ENCODE measurements at places on chromosomes 7 and 10.

DNA sequence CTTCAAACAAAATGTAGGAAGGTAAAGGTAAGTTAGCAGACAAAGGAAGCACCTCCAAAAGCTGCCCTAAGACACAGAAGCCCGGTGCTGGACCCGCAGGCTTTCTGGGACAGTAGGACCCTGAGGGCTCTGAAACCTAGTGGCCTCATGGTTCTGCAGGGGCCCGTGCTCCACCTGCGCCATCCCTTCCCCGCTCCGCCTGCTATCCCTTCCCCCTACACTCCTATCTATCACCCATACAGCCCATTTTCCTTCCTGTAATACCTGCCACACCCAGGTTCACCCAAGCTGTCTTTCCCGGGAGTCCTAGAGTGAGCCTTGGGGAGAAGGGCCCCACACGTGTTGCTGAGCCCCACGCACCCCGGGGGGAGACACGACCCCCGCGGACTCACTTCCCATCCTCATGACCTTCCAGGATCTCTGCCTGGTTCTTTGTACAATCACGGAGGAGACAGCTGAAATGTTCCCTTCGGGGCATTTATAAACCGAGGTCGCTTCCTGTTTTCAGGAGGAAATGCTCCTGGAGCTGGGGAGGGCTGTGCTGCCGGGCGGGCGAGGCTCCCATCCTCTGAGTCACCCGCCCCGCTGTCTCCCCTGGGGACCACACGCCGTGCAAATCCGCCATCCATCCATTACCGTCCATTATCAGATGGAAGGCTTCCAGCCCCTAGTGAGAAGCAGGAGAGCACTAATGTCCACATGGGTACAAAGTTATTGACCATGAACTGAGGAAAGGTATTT is 251.7 kb upstream of the PITRM1 start:
- DNase-seq, result peak; percentile 50

GRCh38 chr10:389261-389790 is 254.1 kb downstream of the ZMYND11 start:
- peak; percentile 12 for DNase-seq

GRCh38 chr10:52752801-52753445 is 19.7 kb downstream of the MBL2 start:
- no peak for DNase-seq

DNA sequence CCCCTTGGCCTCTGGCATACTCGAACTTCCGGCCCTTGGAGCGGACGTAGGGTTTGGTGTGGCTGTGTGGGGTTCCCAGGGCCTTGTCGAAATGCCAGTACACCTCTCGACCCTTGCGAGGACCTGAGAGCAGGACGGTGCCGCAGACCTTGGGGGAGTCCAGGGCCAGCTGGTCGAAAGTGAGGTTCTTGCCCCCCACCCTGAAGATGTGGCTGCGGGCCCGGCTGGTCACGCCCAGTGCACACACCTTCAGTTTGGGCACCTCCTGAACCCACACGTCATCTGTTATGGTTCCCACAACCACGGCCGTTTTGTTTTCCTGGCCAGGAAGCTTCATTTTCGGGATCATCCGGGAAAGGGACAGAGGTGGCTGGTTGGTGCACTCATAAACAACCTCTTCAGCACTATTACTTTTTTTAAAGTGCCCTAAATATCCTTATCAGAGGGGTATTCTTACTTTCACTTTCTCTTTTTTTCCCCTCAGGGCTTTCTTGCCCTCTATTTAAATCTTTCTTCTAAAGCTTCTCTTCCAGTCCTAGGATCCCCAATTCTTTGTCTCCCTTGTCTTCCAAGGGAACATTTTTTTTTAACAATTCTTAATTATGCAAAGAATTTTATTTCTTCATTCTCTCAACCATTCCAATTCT is 44.9 kb upstream of the FAM3C start:
- no peak for DNase-seq

DNA sequence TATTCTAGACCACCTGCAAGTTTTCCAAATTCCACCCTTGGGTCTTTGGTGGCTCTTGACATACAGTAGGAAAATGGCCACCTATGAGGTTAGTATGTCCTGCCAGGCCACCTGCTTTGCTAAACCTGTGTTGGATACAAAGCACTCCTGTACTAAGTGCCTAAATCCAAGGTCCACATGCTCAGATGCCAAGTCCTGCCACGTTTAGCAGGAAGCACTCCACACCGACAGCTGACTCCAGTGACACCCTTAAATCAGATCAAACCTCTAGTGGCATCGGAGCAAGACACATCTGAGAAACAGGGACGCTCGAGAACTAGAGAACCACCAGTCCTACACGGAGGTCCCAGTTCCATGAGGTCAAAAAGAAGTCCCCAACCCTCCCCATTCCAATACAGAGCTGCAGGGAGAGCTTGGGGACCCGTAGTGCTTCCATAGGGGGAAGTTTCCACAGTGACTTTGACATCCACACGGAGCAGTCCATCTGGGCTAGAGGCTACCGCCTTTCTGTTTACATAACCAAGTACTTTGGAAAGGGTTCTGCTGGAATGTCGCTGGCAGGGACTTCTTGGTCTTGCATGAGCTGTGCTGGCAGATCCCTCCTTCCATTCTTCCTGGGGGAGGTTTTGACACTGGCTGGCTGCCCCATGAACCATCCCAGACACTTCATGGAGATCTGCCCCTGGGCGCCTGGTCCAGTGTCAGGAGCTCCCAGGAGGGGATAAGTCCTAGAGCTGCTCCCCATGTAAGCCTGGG is 290.6 kb downstream of the PRPF18 start:
- no peak for DNase-seq

DNA sequence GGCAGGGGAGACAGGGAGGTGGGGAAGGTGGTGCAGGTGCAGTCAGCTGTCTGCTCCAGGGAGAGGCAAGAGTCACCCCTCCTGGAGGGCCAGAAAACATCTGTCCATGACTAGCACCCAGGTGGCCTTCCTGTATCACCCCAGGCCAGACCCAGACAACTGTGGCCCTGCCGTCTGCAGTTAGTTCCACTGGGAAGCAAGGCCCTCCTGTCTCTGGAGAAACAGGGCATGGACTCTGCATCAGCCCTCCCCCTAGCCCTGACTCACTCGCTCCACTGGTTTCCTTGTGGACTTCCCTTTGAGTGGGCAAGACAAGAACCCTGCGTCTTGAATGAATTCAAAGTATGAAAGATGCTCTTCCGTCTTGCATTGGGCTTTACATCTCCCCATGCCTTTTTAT is 12.6 kb downstream of the TBATA start:
- DNase-seq, result no peak

DNA sequence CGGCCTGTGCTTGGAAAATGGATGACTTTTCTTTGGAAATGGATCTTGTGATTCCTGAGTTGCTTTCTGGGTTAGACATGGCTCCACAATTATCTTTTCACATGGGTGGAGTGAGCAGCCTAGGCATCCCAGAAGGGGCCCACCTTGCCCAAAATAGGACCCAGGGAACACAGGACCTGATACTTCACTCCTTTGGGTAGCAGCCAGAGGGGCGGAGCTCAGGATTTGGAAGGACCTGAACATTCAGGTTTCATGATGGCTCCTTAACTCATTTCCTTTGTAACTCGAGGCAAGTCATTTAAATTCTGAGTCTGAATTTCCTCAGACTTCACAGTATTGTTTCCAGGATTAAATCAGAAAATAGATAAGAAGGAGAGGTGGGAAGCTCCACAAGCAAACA is 178.3 kb upstream of the ZMIZ1 start:
- DNase-seq, result no peak

DNA sequence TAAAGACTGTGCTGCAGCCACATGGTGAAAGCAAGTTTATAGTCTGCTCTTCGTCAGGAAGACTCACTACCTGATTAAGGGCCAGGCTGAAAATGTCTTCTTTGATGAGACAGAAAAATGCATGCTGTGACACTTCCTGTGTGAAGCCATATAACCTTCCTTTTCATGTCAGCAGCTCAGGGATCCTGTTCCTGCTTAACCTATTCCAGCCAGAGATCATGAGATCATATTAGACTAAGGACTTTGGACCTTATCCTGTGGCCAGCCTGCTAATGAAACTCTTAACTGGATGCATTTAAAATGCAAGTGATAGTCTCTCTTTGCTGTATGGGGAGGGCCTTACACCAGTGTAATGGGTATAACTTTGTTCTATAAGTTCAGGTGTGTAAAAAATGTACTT is 165.2 kb downstream of the PTEN start:
- DNase-seq, result no peak

GRCh38 chr10:34477249-34477648 is 337.8 kb downstream of the PARD3 start:
- DNase-seq, result no peak

- no peak for DNase-seq
These were observed 76.4 kb upstream of the MAGI2 start for GRCh38 chr7:79529881-79530235.

GRCh38 chr7:150374026-150374425 is 5.1 kb upstream of the ZNF775 start:
- no peak for DNase-seq

- peak; percentile 47 for DNase-seq
These were observed 389.0 kb upstream of the PODXL start for GRCh38 chr7:131945313-131945911.

- DNase-seq, result no peak
These were observed 177.5 kb downstream of the HPSE2 start for GRCh38 chr10:99057936-99058690.

GRCh38 chr10:22250897-22251660 is 33.3 kb upstream of the EBLN1 start:
- no peak for DNase-seq

DNA sequence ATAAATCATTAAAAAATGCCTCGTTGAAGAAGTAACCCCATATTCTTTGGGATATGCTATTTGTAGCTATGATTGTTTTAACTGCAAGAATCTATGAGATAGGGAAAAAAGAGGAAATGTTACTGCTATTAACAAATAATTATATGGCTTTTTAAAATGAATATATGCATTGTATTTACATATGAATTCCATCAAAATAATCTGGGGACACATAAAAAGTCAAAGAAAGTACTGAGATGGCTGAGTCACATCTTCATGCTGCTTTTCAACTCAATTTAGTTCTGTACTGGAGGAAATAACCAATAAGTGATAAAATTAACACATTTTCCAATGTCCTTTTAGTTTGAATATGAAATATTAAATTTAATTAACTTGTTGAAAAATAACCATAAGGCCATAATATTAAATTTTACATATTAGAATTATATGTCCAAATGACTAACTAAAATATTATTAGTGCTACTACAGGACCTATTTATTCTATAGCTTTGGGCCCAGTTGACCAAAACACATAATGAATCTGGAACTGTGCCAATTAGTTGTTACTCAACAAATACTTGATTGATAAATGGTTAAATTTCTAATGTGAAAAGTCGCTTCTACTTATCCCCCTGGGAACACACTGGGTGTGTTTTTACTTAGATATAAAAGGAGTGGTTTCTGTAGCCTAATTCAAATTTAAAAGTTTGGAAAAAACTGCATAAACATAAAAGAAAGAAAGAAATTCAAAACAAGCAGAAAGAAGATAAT is 214.6 kb upstream of the PFKP start:
- DNase-seq, result no peak

DNA sequence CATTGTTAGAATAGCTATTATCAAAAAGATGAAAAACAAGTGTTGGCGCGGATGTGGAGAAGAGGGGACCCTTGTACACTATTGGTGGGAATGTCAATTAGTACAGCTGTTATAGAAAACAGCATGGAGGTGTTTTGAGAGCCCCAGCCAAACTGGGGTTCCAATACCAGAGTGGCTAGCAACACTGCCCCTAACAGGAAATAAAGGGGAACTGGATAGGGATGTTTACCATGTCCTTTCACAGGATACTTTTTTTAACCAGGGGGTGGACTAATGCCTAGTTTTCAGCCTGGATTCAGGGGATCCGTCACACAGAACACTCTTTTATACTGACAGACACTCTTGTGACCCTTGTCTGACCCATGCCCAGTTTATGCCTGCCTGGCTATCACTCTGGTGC is 6.9 kb upstream of the GSTK1 start:
- no peak for DNase-seq

DNA sequence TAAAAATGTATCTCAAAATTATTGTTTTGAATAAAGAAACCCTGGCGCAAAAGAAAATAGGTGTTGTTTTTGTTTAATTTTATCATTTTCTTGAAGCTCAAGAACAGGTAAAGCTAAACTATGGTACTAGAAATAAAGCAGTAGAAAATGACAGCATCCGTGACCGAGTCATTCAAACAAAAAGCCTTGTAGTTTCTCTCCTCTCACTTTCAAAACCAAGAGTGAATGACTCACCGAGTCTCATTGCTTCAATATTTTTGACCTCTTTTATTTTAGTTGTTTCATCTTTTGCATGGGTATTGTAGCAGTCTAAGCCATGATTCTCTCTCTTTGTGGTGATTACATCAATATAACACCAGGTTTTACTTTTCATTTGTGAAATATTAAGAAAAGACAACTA is 396.5 kb downstream of the POM121L12 start:
- no peak for DNase-seq

- DNase-seq, result peak; percentile 20
These were observed 7.0 kb upstream of the RPEL1 start for GRCh38 chr10:103238506-103239252.

GRCh38 chr7:73992101-73992562 is 35.8 kb upstream of the ELN start:
- DNase-seq, result peak; percentile 80

DNA sequence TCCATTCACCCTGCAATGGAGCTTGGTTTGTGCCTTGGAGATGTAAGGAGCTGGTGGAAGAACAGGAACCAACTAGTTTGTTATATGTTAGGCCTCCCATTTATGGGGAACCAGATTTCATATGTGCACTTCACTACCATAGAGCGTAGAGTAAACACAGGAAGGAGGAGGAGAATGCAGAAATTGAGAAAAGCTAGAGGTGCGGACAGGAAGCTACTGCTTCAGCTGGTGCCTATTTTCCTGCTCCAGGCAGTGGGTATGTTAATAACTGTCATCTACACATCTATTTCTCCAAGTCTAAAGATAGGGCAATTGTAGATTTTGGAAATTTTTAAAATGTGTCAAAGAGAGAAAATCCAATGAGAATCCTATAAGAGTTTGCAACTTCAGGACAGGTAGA is 482.2 kb downstream of the PLXDC2 start:
- no peak for DNase-seq

DNA sequence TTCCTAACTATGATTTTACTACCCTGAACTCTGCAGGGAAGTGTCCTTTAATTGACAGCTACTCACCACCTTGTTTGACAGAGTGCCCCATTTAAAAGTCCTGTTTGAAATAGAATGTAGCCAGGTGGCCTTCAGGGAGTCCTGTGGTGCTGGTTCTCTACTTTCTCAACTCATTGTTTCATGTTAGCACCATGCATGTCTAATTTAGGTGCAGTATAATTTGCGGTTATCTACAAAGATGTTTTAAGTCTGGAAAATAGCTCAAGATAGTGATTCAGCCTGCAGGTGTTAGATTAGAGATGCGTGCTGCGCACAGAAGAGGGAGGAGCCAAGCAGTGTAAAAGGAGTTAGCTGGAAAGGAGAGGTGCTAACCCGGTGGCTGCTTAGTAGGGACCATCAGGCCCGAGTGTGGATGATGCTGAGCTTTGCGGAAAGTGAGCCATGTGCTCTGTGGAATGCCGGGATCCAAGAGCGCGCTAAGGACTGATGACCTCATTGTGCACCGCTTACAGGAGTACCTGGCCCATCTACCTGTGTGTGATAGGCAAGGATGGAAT is 1.2 kb downstream of the CCM2 start:
- DNase-seq, result no peak

GRCh38 chr7:101856473-101857357 is 39.3 kb downstream of the CUX1 start:
- peak; percentile 85 for DNase-seq

- DNase-seq, result no peak
These were observed 40.4 kb downstream of the PDIA4 start for GRCh38 chr7:148987751-148988512.

- no peak for DNase-seq
These were observed 306.4 kb upstream of the FZD1 start for GRCh38 chr7:90957883-90958282.

All from femur (tissue), 1 donor.